ENCODE measurements at places on chromosomes 11 and 22.

DNA sequence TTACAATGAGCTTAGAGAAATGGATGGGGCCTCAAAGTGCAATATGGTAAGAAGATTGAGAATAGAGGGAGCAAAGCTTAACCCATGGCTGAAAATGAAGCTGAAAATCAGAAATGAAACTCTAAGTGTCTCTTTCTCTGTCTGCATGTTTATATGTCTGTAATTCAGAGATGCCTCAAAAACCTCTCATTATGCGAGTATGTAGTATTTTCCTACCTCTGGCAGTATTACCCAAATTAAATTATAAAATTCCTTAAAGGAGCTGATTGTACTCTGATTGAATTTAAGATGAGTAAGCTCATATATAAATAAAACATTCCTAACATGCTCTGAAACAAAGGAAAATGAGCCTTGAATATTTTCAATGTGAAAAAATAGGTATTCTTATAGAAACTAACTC is 39.8 kb upstream of the PRSS23 start:
- DNase-seq, result no peak

DNA sequence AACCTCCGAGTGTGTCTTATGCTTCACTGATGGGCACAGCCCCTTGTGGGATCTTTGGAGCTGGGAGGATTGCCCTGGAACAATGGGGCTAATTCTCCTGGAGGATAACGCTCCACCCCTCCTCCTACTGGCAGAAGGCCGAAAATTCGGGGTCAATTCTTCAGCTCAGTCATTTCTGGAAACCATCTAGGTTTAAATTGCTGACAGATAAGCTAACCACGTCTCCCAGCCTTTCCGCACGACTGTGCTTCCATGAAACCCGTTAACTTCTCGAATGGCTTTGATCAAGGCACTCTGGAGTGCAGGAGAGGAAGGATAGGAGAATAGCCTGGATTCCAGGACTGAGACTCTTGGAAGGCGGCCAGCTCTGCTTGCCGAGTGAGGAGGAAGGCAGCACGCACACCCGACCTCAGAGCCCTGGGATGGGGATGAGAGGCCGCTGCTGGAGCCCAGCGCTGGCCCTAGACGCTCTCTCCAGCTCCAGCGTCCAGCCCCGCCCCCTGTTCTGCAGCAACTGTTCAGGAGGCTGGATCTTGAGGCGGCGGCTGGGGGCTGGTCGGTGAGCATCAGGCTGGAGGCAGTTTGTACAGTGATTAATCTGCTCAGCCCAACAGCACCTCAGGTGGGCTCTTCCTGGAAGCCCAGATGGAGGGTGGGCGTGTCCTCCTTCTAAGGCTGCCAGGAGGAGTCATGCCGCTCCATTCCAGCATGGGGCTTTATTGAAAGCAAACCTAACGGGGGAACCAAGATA is 176.7 kb upstream of the NCAM1 start:
- peak; percentile 83 for DNase-seq

GRCh38 chr11:124635932-124636331 is 13.3 kb downstream of the TBRG1 start:
- DNase-seq, result no peak

DNA sequence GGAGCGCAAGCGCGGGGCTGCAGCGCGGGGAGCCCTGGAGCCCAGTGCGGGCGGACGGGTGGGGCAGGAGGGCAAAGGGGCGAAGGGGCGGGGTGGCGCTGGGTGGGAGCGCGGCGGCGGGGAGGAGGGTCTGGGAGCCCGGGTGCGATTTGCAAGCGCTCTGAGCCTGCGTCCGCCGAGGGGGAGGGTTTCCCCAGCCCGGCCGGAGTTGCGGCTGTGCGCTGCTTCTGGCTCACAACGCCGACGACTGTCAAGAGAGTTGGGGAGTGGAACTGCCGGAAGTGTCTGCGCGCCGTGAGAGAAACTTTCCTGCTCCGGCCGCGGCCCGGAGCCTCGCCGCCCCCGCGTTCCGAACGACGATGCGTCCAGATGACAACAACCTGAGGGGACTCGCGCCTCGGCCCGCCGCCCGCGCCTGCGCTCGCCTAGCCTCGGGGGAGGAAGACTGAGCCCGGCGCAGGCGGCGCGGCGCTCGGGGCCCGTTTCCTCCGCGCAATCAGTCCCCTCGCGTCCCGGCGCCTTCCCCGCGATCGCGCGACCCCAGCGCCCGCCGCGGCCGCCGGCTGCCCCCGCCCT is at the start of gene ARHGAP42:
TSS of gene ARHGAP42 (plus strand) at position 235 of the 576 bp plus-strand sequence. CDS start 391 bp downstream, outside the sequence.
- DNase-seq, result peak; percentile 54

DNA sequence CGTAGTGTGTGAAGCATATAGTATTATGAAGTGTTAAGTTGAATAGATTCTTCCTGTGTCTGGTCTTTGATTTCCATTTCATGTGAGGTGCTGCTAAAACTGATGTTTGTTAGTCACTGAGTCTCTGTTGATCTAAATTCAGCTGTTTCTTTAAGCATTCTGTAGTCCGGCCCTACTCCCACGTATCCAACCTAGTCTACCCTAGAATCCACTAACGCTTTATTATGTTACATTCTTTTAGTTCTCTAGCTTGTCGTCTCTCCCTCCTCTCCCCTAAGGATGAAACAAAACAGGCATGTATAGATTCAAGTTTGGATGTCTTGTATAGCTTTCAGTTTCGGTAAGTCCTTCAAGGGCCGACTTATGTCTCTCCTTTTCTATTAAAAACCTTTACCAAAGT is 4.1 kb downstream of the WEE1 start:
- DNase-seq, result no peak

- peak; percentile 79 for DNase-seq
These were observed 191.0 kb downstream of the NAV2 start for GRCh38 chr11:19903620-19904069.

DNA sequence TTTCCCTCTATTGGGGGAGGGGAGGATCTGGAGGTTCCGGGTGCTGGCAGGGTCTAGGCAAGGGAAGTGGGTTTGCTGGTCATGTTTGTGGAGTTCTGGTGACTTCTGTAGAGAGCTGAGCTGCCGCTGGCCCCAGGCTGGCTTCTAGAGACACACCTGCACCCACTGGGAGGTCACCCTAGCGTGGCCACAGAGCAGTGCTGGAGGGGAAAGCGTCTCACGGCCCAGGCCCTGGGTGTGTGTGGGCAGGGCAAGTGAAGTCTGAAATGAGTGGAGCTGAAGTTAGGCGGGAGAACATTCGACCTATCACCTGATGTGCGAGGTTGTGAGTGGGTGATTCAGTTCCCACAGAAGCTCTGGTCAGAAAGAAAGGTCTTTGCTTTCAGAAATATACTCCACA is 27.9 kb downstream of the SMIM38 start:
- no peak for DNase-seq

DNA sequence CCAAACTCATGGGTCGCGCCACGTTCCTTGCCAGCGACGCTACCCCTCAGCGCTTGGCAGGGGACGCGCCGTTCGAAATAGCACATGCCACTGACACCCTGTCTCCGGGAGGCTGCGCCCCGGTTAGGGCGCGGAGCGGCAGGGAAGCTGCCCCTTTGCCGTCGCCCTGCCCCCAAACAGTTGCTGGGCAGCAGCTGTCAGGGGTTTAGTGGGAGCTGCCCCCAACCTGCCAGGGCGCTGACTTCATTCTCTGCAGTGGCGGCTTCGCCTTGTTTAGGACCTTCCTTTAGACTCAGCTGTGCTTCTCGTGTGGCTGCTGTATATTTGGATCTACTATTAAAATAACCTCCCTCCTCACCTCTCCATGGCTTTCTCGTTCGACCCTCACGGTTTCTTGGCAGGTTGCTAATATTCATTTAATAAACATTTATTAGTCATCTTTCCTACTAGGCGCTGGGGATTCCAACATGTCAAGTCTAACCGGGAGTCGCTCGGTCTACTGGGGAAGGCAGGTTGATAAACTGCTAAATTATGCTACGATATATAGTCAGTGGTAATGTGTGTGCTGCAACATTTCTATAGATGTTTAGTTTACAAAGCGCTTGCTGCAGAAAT is 782 bp downstream of the TMEM109 start:
- DNase-seq, result peak; percentile 40

DNA sequence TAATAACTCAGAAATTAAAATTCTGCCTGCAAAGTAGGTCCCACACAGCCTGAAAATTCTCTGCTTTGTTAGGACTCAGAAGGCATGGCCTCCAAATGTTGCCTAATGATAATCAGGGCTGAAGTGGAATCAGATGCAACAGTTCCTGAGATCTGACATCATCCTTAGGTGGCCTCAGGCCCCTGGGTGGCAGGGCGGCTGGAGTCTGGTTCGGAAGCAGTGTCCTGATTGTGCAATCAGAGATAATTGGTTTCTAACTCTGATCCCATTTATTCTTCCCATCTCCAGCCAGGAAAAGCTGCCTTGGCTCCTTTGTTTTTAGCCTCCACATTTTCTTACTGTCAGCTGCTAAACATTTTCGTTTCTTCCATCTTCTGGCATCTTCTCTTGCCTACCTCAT is 399.3 kb downstream of the OPCML start:
- peak; percentile 19 for DNase-seq

GRCh38 chr11:88292171-88292843 is 45.2 kb downstream of the CTSC start:
- no peak for DNase-seq

- no peak for DNase-seq
These were observed 132.5 kb downstream of the HIPK3 start for GRCh38 chr11:33389635-33390034.

GRCh38 chr22:27629908-27630673 is 171.5 kb downstream of the MN1 start:
- no peak for DNase-seq

DNA sequence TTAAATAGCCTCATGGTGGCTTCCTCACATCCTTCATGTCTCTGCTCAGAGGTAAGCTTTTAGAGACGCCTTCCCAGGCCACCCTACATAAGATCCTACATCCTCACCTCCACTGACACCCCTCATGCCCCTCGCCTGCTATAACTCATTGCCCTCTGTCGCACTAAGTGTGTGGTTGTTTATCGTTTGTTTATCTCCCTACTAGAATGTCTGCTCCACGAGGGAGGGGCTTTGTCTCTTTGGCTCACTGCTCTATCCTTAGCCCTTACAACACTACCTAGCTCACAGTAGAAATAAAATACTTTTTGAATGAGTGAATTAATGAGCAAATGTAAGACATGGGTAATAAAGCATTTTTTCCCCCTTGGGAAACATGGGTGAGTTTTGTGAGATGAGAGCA is 1.3 kb upstream of the CBLIF start:
- no peak for DNase-seq

DNA sequence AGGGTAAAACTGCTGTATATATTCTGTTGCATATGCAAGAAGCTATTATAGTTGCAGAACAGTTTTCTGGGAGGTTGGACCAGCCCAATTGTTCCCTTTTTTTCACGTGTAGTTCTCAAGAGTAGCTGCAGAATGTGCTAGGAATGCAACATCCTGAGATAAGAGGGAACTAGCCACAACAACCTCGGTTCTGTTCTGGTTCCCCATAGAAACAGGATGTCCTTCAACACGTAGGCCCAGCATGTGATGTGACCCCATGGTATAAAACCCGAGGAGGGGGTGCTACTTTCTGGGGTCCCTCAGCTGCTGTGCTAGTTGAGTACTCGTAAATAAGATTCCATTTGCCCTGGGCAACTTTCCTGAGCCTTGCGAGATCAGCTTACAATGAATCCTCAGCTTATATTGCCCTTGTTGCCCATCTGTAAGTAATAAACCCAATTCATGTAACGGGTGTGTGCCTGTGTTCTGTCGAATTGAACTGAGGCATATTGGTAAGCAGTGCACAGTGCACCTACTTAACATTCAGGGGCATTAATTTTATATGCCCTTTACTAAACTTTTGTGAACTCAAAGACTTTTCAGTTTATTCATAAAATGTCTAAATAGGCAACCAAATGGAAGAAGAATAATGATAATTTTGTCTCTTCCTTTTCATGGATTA is 23.0 kb upstream of the TRAF6 start:
- DNase-seq, result no peak

DNA sequence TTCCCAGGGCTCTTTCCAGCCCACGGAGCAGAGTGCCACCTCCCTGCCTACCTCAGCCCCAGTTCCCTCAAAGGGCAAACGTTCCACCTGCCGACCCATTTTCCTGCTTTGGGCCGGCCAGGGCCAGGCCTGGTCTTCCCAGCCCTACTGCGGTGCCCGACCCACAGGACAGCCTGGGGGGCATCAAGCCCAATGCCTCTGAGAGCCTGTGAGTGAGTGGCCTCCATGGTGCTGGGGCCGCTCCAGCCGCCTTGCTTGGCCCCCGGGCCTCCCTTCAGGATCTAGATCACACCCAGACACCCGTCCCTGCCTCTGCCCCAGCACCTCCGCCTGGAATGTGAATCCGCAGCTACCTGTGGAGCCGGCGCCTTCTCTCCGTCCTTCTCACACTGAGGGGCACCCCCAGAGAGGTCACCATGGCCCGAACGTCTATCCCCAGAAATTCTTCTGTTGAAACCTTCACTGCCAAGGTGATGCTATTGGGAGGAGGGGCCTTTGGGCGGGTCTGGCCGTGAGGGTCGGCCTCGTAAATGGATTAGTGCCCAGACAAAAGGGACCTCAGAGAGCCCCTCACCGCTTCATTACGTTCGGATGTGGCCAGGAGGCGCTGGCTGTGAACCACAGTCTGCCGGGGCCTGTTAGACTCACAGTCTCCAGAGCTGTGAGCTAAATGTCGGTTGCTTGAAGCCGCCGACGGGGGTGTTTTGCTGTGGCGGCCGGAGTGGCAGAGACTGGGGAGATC is 36.2 kb upstream of the BRSK2 start:
- DNase-seq, result no peak

Measured in AG08395 (cell line).